ENCODE measurements at places on chromosomes 3 and 15.

DNA sequence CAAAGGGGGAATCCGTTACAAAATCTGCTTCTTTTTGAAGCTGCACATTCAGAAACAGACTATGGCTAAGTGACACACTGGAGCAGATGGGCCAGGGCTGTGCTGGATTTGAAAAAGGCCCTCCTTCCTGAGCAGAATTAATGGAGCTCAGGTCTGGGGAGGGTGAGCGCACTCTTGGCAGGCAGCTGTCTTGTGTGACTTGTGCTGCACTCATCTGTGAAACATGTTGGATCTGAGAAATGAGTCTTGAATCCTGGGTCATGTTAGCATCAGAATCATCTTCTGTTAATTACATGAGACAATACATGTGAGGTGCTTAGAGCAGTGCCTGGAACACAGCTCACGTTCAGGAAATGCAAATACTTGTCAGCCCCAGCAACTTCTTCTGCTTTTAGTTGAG, 219.6 kb downstream of the THSD4 start:
- DNase-seq: no peak

- DNase-seq: no peak
Measured at GRCh38 chr15:90201944-90202375, 830 bp downstream of the SEMA4B start.

DNA sequence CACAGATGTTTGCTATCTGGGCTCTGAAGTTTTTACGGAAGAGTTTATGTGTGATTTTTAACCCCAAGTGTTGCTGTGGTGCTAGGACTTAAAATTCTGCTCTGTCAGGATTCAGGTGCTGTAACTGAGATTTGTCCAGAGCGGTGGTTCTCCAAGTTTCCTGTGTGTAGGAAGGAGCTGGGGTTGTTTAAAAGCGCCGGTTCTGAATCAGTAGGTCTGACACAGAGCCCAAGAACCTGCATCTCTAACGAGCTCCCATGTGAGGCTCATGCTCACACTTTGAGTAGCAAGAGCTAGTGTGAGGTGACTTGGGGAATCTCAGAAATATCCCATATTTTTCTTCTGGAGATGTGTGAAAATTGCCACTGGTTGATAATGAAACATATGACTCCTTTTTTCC, 325.5 kb downstream of the SATB1 start:
- no peak for DNase-seq

- no peak for DNase-seq
Measured at GRCh38 chr15:77285057-77285997, 134.6 kb downstream of the PEAK1 start.

DNA sequence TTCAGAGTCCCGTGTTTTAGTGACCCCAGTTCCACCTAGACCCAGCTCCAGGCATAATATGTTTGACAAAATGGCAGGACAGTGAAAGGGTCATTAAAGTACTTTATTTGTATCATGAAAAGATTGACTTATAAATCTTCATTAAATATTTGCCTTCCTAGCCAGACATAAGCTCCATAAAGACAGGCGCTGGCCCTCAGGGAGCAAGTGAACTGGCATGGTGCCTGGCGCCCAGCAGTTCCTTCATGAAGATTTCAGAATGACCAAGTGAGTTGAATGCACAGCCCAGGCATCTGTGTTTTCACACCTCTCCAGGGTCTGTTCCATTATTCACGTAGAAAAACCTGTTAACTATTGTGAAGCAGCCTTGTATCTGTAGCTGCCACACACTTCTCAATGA, 166.2 kb downstream of the GAP43 start:
- no peak for DNase-seq
